Cortex of kidney (tissue), 1 donor: ENCODE measurements at places on chromosomes 1 and 21.

DNA sequence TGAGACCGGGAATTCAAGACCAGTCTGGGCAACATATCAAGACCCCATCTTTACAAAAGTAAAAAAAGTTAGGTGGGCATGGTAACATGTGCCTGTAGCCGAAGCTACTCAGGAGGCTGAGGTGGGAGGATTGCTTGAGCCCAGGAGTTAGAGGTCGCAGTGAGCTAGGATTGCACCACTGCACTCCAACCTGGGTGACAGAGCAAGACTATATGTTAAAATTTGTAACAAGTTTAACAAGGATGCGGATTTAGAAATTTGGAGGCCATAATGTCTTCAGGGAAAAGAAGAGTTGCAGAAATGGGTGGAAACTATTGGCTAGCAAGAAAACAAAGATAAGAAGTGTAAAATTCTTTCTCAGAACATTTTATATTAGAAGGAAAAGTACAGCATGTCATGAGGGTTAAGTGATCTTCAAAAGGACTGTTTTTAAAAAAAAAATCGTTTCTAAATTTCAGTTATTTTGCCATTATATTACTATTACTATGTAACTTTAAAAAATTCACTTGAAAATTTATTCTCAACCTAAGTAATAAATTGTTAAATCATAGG lies 17.6 kb downstream of the SOAT1 start:
- no peak for DNase-seq

DNA sequence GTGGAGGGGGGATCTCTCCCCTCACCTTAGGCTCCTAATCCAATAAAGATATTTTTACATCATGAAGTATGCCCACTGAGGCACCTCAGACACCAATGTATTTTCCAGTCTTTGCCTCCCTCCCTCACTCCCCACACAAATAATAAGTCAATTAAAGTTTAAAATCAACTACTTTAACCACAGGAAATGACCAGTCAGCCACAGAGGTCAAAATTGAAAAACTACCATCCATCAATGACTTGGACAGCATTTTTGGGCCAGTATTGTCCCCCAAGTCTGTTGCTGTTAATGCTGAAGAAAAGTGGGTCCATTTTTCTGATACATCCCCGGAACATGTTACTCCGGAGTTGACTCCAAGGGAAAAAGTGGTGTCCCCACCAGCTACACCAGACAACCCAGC lies 70.6 kb upstream of the DYNLT5 start:
- no peak for DNase-seq

DNA sequence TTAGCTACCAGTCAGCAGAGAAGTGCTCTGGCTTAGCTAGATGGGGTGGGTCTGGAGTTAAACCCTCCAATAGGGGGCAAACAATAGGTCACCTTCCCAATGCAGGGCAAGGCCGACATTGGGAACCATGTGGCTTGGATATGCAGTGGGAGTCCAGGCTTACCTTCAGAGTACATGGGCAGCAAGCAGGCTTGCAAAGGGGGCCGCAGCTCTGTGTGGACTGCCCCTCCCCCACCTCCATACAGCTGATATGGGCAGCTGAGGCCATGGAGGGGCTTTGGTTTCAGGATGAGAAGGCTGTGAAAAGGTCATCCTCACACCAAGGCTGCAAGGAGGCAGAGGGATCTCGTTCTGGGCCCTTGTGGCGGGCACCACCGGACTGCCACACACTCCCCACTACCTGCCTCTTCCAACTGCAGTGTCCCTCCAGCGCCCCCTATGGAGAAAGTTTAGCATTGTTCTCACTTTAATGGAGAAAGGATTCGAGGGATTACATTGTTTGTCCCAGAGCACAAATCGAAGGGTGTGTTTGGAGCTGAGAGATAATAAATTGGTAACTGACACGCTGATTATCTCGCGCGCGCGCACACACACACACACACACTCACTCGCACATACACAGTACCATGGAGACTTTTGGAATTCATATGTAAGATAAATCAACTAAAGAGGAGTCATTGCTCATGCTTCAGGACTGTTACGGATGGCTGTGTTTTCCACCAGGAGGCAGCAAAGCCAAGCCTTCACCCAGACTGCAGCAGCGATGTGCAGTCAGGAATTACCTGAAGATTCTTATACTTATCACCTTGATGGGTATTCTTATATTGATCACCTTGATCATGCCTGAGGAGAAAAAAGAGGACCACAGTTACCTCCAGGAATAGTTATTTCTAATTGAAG lies 7.0 kb upstream of the SMCP start:
- no peak for DNase-seq

DNA sequence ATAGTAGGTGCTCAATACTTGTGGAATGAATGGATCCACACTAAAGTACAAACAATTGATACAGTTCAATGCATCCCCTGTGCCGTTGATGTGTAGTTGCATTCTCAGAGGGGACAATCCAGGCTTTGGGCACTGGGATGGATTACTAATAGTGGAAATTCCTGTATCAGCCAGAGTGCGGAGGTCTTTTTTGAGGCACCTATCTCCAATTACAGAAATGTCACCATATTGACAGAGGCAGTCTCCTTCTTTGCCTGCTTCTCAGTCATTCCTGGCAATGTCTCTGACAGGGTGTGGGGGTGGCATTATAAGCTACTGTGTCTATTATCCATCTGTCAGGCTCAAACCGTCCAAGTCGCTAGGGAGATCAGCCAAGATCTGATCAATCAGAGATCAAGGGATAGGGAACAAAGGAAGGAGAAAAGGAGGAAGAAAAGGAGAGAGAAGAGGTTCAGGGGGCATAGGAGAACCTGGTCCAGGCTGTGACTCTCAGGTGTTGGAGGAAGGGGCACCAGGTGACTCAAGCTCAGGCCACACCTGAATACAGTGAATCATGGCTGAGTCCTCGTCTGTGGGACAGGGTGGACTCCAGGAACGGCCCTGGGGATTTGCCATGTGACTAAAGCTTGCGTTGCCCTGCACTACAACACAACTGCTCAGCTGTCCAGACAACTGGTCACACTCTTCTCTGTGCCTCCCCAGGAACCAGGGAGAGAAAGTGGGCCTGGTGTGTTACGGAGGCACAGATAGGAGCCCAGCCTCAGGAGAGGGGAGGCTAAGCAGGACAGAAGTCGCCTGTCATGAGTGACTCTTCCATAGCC lies 3.4 kb upstream of the LAMB3 start:
- DNase-seq = no peak

DNA sequence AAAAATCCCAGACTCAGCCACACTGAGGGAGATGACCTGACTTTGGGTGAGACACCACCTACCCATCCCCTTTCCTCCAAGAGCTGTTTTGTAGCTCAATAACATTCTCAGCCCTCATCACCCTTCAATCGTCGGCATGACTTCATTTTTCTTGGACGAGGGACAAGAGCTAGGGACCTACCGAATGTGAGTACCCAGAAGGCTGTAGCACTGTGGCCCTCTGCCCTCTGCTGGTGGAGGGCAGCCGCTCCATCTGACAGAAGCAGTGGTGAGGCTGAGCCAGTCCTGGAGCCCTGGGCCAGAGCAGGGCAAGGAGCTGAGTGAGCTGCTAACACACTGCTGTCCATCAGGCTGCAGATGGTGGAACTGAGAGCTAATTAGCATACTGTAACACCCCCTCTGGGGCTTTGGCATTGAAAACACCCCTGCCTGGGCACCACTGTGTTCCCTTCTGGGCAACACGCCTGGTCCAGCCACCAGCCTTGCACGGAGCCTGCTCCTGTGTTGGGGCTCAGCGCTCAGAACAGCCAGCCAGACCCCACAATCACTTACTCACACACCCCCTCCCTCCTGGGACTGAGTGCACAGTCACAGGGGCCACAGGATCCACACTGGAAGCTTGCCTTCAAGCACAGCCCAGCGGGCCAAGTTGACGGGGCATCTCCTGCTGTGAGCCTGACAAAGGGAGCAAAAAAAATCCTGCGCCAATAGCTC lies 18.3 kb upstream of the ALPL start:
- DNase-seq = no peak

DNA sequence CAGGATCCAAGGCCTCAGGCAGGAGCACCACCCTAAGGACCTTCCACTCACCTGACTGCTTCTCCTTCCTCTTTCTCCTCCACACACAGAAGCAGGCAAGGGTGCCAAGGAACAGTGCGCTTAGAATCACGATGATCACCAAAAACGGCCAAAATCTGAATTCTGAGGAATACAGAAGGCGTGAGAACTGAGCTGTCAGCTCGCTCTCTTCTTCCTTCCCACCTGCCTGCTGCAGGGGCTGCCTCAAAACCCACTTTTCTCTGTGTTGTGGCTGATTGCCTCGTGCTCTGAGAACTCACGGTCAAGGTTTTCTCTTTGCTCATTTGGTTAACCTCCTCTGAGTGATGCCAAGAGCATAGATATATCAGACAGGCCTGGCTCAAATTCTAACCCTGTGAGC lies 23.8 kb downstream of the CD244 start:
- no peak for DNase-seq

DNA sequence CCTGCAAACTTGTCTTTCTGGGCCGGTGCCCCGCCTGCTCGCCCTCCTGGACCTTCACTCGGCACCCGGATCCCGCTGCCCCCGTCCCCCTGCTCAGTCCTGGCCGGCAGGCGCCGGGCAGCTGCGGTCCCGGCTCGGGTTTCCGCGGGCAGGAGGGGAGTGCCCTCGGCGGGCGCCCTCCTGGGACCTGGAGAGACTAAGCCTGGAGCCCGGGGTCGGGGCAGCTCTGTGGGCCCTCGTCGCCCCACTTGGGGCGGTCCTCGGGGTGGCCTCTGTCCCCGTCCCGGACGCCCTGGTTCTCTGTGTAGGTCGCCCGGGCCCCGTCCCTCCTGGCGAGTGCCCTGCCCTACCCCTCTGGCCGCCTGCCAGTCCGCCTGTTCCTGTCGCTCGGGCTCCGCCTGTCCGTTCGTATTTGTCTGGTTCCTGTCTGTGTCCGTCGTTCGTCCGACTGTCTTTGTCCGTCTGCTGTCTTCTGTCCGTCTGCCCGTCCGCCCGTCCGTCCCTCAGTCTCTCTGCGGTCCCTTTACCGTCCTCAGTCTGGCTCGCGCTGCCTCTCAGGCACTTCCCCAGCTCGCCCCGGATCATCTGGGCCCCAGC lies 490 bp downstream of the SERINC2 start:
- no peak for DNase-seq

DNA sequence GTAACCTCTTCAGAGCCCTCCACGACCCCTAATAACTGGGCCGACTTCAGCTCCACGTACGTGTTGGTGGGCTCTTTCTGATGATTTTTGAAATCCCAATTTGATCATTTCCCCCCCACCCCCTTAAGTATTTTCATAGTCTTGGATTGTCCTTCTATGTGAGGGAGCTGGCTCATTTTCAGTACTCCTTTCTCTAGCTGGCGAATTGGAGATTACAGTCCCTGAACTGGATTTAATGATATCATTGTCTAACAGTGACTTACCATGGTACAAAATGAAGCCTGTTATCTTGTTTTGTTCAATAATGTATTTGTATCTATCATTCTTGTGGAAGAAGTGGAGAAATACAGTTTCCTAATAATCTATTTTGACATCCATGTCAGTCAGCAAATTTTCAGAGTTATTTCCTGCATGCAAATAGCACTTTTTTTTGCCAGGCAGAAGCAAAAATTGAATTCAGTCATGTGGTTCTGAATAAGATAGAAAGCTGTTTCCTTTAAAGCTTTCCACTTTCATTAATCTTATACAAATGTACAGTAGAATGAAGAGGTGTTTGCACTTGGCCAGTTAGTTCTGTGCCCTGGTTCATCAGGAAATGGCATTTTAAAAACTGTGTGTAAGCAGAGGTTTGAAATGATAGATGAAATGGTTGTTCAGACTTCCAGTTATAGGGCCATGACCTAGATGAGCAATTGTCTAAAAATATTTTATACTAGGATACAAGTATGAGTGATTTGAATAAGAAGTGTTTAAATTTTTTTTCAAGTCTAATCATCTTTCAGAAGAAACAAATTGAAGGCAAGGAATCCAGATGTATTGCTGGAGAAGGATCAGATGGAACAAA lies 104.2 kb downstream of the ATP5PO start:
- DNase-seq = no peak

GRCh38 chr1:99086057-99086456 lies 81.4 kb upstream of the PLPPR5 start:
- DNase-seq = no peak

DNA sequence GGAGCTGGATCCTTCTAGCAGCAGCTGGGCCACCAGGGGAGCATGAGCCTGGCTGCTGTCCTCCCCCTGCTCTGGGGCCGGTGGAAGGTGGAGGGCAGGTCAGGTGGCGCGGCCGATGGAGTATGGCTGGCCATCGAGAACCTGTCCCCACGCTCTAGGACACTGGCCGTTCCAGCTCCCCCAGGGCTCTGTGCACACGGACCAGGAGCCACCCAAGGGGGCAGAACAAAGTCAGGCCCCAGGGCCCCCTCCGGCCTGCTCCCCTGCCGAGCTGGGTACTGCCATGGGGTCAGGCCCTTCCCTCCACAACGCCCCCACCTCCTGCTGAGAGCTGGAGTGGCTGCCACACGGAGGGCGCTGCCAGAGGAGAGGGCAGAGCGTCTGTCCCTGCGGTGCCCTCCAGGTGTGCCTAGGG lies 4.5 kb upstream of the PLCH2 start:
- DNase-seq = no peak

DNA sequence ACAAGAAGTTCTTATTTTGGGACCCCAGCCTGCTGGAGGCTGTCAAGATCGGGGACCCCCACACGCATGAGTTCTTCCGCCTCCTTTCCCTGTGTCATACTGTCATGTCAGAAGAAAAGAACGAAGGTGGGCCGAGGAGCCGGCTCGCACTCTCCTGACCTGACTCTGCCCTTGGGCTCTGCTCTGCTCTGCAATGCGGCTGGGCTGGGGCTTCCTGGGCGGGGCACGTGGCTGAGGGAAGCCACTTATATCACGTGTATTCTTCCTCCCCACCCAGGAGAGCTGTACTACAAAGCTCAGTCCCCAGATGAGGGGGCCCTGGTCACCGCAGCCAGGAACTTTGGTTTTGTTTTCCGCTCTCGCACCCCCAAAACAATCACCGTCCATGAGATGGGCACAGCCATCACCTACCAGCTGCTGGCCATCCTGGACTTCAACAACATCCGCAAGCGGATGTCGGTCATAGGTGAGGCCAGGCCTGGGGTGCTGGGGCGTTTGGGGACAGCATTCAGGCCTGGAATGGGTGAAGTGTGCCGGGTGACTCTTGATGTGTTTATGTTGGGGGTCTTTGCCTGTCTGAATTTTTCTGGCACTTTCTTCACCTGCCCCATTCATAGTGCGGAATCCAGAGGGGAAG lies 17.6 kb downstream of the ATP8B2 start:
- DNase-seq = no peak

- no peak for DNase-seq
These were observed 10.0 kb downstream of the GDAP2 start for GRCh38 chr1:117919376-117919775.

DNA sequence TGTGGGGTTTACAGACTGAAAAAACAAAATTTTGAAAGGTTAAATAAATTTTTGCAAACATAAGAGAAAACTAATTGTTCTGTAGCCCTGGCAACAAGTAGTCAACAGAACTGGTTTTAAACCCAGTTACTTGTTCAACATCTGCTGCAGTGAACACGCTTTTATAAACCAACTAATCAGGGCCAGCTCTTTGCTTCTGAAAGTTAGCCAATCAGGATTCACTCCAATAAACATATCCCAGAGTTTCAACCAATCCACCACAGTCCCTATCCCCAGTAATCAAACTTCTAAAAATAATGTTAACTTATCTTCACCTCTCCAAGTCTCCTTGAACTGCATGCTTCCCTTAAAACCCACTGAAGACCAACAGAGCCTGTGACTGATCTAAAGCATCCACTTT lies 306.6 kb downstream of the CTH start:
- no peak for DNase-seq
